ENCODE measurements at places on chromosomes 11 and 22.

- DNase-seq = no peak
These were observed 683 bp upstream of the FADS3 start for GRCh38 chr11:61892085-61892370.

GRCh38 chr11:118790357-118791110 is 430 bp downstream of the DDX6 start:
- peak; percentile 62 for DNase-seq

GRCh38 chr11:68928136-68928880 is 24.6 kb downstream of the IGHMBP2 start:
- DNase-seq = no peak

DNA sequence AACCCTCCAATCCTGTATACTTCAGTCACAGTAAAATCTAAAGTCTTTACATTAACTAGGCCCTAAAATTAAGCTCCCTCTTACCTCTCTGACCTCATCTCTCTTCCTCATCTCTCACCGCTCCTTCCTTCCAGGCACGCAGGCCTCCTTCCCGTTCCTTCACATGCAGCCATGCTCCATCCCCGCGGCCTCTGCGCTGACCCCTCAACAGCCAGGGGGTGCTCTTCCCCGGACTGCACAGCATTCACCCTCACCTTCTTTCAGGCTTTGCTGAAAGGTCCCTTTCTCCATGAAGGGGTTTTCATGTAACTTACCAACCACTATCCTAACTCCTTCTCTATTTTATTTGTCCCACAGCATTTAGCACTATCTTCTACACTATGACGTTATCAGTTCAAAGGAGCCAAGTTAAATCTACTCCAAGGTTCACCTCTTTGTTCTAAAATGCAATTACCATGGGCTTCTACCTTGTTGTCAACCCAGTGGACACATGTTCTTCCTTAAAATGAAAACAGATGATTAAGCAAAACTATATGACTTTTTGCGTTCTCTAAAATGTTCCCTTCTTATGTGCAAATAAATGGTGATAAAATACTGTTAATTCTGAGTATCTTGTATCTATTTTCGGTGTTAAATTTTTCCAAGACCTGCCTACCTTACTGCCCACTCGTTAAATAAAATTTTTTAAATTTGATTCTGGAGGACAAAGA is 57.8 kb upstream of the APOA1 start:
- DNase-seq = peak; percentile 43

DNA sequence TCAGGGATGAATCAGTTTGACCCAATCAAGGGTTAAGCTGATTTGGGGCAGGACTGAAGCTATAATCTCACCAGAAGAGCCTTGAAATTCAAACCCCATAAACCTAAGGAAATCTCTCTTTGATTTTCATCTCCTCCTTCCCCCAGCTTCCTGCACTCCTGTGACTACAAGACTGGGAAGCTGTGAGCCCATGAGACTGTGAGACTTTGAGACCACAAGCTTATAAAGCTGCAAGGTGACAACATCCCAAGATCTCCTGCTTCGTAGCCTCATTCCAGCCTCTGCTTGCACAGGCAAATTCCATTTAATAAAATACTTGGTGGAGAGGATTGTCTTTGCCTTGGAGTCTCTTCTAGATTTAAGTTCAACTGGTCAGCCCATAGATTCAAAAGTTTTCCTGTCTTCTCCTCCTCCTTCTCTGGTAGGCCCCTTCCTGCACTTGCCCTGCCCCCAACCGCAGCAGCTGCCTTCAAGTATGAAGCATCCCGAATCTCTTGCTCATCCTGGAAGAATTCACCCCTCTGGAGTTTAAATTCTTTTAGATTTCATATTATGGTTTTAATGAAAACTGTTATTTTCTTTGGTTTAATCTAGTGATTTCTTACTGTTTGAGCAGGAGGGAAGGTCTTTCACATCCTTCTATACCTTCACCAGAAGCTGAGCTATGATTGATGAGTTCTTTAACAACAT is 42.1 kb downstream of the PAMR1 start:
- DNase-seq = no peak

DNA sequence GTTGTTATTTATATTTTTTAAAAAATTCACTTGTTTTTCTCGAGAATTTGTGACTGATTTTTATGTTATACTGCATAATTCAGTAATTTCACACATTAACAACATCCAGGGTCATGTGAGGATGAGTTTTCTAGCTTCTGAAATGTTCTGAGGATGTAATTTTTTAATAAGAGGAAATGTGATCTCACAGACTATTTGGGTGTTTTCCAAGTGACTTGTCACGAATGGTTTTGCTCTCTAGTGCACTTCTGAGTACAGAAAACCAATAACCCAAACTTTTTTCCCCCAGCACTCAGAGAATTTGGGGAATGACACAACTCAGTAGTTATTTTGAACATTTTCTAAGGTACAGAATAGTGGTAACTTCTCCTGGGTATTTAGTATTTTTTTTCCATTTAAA is 821.1 kb upstream of the ARHGAP42 start:
- DNase-seq = no peak

DNA sequence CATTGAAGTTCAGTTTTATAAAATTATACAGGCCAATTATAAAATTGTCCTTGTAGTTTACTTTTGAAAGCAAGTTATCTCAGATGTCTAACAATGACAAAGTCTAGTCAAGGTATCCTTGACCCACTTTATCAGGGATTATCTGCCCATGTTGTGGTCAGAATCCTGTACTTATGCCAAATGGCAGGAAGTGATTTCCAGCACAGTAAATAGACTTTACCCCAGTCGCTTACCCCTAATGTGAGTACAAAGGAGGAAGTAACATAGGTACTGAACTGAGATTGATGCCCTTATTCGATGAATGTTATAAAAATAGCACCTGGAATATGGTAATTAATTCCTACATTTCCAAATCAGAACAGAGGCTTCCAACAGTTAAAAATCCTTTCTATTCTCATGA is 355.7 kb downstream of the CNTN5 start:
- DNase-seq = no peak

DNA sequence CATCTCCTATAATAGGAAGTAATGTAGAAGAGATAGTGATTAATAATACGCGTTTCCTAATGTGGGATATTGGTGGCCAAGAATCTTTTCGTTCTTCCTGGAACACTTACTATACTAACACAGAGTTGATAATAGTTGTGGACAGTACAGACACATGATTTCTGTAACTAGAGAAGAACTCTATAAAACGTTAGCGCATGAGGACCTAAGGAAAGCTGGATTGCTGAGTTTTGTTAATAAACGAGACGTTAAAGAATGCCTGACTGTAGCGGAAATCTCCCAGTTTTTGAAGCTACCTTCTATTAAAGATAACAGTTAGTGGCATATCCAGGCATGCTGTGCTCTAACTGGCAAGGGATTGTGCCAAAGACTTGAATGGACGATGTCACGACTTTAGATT is 83.3 kb downstream of the GGT1 start:
- no peak for DNase-seq

DNA sequence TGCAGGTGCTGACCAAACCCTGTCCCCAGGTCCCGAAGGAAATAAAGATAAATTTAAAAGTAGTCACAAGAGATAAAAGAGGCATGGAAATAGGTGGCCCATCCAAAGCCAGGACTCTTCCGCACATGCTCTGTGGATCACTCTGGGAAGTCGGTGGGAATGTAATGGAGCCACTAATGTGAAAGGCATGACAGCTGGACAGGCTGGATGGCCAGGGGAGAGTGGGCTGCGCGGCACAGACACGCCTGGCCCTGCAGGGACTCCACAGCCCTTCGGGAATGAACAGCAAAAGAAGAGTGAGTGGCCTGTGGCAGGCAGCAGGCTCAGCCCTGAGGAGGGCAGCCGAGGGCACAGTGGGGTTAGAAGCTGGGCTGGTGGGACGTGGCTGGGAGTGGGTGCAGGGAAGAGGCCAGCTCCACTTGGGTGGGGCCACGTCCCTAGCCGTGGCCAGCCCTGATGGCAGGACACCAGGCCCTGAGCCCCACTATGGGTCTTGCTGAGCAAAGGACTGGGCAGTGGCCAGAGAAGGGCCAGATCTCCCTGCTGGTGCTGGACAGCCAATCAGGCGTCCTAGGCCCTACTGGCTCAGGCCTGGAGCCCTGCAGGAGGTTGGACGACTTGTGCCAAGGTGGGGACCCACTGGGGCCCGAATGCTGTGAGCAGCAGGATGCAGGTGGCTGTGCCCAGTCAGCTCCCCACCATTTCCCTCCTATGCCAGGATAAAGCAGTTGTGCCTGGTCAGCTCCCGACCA is 31.3 kb upstream of the GNB1L start:
- no peak for DNase-seq

DNA sequence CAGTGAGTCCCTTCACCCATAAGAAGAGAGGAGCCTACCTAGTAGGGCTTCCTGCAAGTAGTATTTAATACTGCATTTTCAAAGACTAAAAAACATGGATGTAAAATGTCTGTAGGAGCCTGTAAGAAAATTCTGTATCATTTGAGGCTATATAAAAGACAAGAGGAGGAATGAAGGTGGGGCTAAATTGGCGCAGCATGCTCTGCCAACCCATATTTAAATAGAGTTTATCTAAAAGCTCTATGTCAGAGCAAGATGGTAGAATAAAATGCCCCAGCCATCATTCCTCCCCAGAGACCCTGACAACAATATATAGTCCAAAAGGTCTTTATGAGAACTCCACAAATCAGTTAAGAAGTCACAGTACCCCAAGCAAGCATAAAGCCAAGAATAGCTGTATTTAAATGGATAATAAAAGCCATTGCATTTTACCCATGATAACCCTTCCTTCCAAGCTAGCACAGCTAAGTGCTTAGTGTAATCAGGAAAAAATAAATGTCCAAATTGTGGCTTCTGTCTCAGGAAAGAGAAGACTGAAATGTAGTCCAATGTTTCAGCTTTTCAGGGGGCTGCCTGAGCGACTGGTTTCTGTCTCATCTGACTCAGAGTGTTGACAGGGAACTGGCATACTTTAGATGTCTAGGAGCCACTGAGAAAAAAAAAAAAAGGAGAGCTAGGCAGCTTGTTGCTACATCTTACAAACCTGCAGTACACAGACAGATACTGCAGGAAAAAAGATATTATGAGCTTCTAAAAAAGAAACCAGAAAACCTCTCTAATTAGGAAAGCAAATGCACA is 258.6 kb downstream of the METTL15 start:
- no peak for DNase-seq

DNA sequence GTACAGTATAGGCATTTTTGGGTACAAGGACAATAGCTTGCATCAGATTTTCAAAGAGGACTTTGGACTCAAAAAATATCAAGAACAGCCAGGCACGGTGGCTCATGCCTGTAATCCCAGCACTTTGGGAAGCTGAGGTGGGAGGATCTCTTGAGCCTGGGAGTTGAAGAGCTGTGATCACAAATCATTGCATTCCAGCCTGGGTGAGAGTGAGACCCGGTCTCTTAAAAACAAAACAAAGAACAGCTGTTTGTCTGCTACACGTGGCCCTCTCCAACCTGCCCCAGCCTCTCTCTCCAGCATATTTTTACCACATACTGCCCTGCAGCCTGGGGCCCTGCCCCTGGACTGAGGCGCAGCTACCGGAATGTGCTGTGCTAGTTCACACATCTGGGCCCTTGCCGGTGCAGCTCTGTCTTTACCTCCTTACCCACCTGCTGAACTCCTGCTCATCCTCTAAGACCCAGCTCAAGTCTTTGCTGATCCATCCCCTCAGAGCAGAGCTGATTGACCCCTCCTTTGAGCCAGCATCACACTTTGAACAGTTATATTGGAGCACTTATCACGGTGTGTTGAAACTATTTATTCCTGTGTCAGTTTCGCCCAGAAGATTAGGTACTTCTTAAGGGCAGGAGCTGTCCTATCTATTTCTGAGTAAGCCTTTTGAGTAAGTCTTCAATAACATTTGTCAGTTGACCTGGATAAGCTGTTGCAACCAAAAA is 29.4 kb downstream of the GRIK4 start:
- DNase-seq = no peak

- DNase-seq = no peak
These were observed 10.3 kb upstream of the NEFH start for GRCh38 chr22:29469755-29470154.

GRCh38 chr11:2769409-2770095 is 69.8 kb upstream of the KCNQ1OT1 start:
- DNase-seq = peak; percentile 11
